Hepatic stellate cell (primary cell): ENCODE measurements at places on chromosomes 16 and 17.
A peak's percentile ranks its signal among the peaks of the same experiment; 100 is the strongest.

DNA sequence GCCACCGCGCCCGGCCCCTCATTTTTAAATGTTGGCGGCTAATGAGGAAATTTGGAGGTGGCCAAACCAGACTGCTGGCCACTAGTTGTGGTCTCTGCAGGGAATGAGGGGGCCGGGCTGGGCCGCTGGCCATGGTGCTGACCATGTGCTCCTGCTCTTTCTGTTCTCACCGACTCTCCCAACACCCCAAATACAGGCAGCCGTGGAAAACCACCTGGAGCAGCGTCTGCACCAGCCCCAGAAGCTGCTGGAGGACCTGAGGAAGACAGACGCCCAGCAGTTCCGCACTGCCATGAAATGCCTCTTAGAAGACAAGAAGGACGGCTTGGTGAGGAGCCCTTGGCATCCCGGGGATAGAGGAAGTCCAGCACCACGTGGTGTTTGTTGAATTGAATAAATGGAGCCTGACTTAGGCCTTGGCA is 21.3 kb downstream of the OTOA start:
- DNase-seq, result no peak

- DNase-seq, result no peak
Observed at GRCh38 chr16:74574146-74574545, 32.8 kb downstream of the GLG1 start.

- no peak for DNase-seq
Observed at GRCh38 chr17:57091186-57091618, 6.2 kb downstream of the AKAP1 start.

- peak; percentile 63 for DNase-seq
Observed at GRCh38 chr16:4511441-4512082, 27.0 kb downstream of the CDIP1 start.

- no peak for DNase-seq
Observed at GRCh38 chr17:61476476-61477203, 24.4 kb downstream of the TBX4 start.

- DNase-seq, result no peak
Observed at GRCh38 chr16:55552621-55553020, 13.9 kb upstream of the CAPNS2 start.

DNA sequence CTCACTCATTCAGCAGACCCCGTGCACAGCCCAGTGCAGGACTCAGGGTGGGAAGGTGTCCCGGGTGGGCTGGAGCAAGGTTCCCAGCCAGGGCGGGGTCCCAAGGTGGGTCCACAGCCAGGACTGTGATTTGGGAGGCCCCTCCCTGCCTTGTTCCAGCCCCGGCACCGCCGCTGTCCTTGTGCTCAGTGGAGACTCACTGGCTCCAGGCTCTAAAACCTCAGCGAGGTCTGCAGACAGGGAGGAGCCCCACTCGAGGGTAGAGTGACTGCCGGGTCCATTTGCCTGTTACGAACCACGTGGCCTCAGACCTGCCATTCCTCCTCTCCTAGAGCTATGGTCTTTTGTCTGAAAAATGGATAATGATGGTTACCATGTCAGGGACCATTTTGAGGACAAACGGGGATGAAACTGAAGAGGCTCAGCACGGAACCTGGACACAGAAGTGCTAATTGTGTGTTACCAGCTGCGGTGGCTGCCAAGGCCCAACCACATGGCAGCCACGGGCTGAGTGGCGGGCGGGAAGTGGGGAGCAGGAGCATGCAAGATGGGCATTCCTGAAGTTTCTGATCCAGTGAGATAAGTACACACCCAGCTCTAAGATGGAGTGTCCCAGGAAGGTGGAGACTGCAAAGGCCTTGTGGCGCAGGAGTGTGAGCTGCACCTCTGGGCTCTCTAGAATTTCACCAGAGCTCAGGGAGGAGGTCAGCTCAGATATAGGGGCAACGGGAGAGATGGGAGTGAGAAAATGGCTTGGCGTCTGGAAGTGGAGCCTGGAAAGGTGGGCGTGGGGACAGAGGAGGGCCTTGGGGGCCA is 317.6 kb downstream of the SEC14L1 start:
- DNase-seq, result no peak

DNA sequence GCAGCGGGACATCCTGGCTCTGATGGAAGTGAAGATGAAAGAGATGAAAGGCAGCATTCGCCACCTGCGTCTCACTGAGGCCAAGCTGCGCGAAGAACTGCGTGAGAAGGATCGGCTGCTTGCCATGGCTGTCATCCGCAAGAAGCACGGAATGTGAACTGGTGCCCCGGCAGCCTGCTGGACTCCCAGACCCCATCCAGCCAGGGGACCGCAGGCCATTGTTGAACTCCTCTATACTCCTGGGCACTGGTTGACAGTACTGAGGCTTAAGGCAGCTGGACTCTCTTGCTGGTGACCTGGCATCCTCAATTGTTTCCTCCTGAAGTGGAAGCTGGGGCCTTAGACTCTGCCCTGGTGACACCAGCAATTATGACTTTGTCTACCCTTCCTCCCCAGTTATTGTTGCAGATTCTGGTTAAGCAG is 1.2 kb downstream of the THAP11 start:
- DNase-seq, result peak; percentile 57

DNA sequence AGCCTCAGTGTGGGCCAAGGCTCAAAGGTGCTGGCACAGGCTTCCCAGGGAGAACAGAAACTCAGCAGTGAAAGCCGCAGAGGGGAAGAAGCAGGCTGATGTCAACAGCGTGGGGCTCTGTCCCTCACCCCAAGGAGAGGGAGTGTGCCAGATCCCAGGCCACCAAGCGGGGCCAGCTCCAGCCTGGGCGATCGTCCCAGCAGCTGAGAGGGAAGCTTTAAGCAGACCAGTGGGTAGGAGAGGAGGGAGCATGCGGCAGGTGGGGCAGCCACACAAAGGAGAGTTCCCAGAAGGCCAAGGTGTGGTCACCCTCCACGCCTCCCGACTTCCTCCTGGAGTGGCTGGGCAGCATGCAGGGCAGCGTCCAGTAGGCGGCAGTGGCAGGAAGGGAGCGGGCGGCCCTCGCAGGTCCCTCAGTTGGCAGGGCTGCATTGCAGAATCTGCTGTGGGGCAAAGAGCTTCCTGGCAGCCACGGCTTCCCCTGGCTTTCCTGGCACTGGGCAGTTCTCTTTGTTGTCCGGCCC is 6.0 kb downstream of the SYNGR2 start:
- DNase-seq, result no peak

- DNase-seq, result no peak
Observed at GRCh38 chr16:31531096-31531495, 3.4 kb downstream of the AHSP start.

- DNase-seq, result no peak
Observed at GRCh38 chr16:9091867-9092281, 430 bp downstream of the HAPSTR1 start.

GRCh38 chr17:77563439-77564102 is 394.9 kb upstream of the TNRC6C start:
- DNase-seq, result no peak

DNA sequence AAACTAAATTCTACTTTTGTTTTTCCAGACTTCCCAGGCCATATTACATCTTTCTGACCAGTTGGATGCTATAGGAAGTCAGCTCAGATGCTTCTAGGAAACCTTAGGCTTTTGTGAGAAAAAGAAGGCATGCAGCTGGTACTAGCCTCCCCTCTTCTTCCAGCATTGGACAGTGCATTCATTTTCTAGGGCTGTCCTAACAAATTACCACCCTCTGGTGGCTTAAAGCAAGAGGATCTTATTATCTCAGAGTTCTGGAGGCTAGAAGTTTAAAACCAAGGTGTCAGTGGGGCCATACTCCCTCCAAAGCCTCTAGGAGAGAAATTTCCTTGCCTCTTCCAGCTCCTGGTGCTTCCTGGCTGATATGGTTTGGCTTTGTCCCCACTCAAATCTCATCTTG is 467.8 kb downstream of the SLC39A11 start:
- DNase-seq, result no peak

DNA sequence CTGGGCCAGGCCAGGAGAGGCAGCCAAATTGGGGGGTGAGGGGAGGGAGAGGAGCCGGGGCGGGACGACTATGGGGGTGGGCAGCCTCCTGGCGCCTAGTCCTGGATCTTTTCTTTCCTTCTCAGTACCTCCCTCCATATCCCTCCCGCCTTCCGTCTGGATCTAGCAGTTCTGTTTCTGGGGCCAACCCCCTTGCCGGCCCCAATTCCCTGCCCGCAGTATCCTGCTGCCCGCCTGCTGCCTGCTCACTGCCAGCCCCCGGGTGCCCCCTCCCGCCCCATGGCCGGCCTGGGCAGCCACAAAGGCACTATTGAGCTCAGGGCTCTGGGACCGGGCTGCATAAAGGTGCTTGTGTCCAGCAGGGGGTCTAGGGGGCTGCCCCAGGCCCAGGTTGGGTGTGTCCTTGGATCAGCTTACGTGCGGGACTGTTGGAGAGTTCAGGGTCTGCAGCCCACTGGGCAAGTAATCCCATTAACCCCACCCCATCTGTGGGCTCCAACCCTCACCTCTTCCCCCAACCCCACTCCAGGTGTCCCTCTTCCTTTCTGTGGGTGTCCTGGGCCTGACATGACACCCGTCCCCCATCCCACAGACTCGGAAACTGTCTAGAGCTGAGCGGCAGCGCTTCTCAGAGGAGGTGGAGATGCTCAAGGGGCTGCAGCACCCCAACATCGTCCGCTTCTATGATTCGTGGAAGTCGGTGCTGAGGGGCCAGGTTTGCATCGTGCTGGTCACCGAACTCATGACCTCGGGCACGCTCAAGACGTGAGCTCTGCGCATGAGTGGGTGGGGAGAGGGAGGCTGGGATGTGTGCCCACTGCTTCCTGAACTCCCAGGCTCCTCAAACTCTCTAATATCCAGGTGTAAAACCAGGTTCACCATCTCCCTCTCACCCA is 2.0 kb downstream of the WNK4 start:
- DNase-seq, result peak; percentile 47

DNA sequence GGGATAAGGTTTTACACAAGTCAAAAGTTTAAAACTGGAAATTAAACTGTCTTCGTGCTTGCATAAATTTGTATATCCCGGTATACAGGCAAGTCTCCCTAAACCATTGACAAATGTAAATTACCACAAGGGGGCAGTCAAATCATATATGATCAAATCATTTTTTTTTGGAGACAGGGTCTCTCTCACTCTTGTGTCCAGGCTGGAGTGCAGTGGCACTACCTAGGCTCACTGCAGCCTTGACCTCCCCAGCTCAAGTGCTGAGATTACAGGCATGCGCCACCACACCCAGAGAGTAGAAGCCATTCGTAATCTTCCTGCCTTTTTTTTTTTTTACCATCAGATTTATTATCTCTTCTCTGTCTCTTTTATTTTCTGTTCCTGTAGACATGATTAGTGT is 18.5 kb downstream of the TOP2A start:
- DNase-seq, result peak; percentile 29

GRCh38 chr16:85833219-85833920 is 33.9 kb downstream of the COX4I1 start:
- DNase-seq, result no peak
